ENCODE measurements at places on chromosomes 5 and 9. TPM values are rescaled to one million over a fixed set of nuclear protein-coding genes. Genes with fewer than 3 reads are reported as not detected.
A peak's percentile ranks its signal among the peaks of the same experiment; 100 is the strongest.

Gene ZDHHC11B
- 2.2 TPM for total RNA-seq

DNA sequence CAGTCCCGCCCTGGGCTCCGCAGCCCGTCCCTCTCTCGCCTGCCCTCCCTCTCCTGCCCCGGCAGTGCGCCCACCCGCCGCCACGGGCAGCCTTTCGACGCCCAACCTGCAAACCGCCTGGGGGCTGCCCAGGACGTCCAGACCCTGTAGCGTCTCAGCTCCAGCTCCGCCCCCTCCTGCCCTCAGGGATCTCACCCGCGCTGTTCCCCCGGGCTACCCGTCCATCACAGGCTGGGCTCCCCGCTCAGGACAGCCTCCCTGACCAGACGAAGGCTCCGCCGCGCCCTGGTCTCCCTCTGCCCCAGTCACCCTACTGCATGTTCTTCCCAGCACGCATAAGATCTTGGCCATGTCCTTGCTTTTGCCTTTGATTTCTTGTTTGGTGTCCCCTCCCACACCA is 1.4 kb downstream of the RASGEF1C start:
- H3K27me3 ChIP-seq: peaks cover 21% of the 10 kb centered on the region
- no peaks in the 10 kb centered on the region for H3K36me3 ChIP-seq
- no peak for DNase-seq
- no peak overlapping the region for H3K27ac ChIP-seq

DNA sequence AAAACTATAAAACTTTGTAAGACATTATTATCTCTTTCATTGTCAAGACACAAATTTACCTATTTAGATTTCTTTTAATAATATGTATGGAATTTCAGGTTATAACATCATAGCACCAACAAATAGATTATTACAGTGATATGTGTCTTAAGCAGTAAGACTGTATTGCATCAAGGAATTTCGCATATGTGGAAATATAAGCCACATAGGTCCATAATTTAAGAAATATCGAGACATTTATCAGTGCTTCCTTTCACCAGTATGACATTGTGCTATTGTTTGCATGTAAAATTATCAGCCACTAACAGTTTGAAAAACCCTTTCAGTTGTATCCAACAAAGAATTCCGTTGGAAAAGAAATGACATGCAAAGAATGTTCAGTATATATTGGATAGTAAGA is 186.7 kb upstream of the RASA1 start:
- no peaks in the 10 kb centered on the region for H3K4me1 ChIP-seq
- no peaks in the 10 kb centered on the region for H3K36me3 ChIP-seq
- DNase-seq: no peak
- no peaks in the 10 kb centered on the region for H3K27me3 ChIP-seq

GRCh38 chr5:71922584-71923106 is 184.6 kb upstream of the MAP1B start:
- peak overlapping the region; percentile 15 for H3K4me3 ChIP-seq
- peaks cover 8% of the 10 kb centered on the region for H3K4me1 ChIP-seq

Gene HSPA4
- total RNA-seq: 140 TPM

Gene IFNA2
- not detected for total RNA-seq

GRCh38 chr9:132242621-132243155 is 80.8 kb downstream of the NTNG2 start:
- H3K27ac ChIP-seq: peak overlapping the region; percentile 63
- peaks cover 21% of the 10 kb centered on the region for H3K4me1 ChIP-seq
- no peak for DNase-seq
- peaks cover 38% of the 10 kb centered on the region for H3K27me3 ChIP-seq
- H3K4me3 ChIP-seq: peak overlapping the region; percentile 87
- H3K36me3 ChIP-seq: no peaks in the 10 kb centered on the region

Gene N4BP3
- total RNA-seq: 6.6 TPM

GRCh38 chr5:136021016-136021405 is 7.8 kb upstream of the TGFBI start:
- peaks cover 46% of the 10 kb centered on the region for H3K4me1 ChIP-seq
- H3K27ac ChIP-seq: no peak overlapping the region
- H3K27me3 ChIP-seq: peaks cover 51% of the 10 kb centered on the region
- no peak for DNase-seq
- no peak overlapping the region for H3K4me3 ChIP-seq

GRCh38 chr5:149314571-149315111 is 30.7 kb upstream of the GRPEL2 start:
- no peaks in the 10 kb centered on the region for H3K27me3 ChIP-seq
- DNase-seq: no peak
- H3K4me1 ChIP-seq: peaks cover 9% of the 10 kb centered on the region
- H3K27ac ChIP-seq: no peak overlapping the region
- H3K4me3 ChIP-seq: no peak overlapping the region

Gene RAPGEF1
- 45.9 TPM for total RNA-seq

GRCh38 chr5:172235132-172235780 is 41.3 kb downstream of the EFCAB9 start:
- no peak for DNase-seq
- peak overlapping the region; percentile 72 for H3K27ac ChIP-seq
- H3K27me3 ChIP-seq: no peaks in the 10 kb centered on the region
- peaks cover 19% of the 10 kb centered on the region for H3K36me3 ChIP-seq

Gene ARAP3
- total RNA-seq: 8.4 TPM

DNA sequence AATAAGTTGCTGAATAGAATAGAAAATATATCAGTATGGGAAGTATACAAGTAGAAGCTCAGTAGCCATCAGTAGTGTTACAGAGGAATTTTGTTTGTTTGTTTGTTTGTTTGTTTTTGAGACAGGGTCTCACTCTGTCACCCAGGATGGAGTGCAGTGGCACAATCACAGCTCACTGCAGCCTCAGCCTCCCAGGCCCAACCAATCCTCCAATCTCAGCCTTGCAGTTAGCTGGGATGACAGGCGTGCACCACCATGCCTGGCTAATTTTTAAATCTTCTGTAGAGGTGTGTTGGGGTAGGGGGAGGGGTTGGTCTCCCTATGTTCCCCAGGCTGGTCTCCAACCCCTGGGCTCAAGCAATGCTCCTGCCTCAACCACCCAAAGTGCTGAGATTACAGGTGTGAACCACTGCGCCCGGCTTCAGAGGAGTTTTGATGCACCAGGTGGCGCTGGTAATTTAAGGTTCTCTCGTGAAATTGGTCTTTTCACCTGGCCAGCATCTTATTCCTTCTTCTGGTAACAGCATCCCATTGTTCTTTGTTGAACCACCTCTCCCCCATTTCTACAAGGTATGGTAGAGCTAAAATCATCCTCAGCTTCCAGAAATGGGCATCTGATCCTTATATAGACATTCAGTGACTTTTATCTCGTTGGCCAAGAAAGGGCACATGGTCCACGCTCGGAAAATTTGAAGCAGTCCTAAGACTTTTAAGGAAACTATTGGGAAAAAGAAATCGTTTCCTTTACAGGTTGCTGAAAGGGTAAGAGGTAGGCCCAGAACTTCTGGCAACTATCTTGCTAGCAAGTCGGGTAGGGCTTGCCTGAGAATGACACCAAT is 157.1 kb downstream of the ARRDC3 start:
- no peak for DNase-seq
- no peaks in the 10 kb centered on the region for H3K36me3 ChIP-seq
- H3K27me3 ChIP-seq: no peaks in the 10 kb centered on the region
- no peak overlapping the region for H3K4me3 ChIP-seq
- H3K4me1 ChIP-seq: no peaks in the 10 kb centered on the region

Data from type B pancreatic cell (in vitro differentiated cells).